GDM1 (cell line): ENCODE measurements at places on chromosomes 3 and 15.
A peak's percentile ranks its signal among the peaks of the same experiment; 100 is the strongest.

GRCh38 chr3:108292450-108292849 is 3.9 kb upstream of the HHLA2 start:
- DNase-seq: no peak

GRCh38 chr3:178602856-178603255 is 66.6 kb downstream of the KCNMB2 start:
- DNase-seq: no peak

GRCh38 chr3:153885359-153885758 is 235.8 kb upstream of the ARHGEF26 start:
- no peak for DNase-seq

DNA sequence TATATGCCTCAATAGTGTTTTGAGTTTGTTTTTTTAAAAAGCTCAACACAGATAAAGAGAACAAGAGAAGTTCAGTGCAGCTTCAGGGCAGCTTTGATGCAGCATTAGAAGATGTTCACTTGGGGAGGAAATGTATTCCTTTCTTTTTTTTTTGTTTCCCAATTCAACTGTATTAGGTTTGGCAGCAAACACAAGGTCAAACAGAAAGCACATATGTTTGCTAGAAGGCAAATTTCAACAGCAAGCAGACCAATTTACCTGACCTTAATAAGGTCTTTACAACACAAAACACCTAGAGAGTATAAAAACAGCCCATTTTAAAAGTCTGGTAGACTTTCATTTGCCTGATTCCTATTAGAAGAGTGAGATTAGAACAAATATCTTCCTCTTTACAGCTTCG is 7.3 kb upstream of the CDAN1 start:
- DNase-seq: no peak

DNA sequence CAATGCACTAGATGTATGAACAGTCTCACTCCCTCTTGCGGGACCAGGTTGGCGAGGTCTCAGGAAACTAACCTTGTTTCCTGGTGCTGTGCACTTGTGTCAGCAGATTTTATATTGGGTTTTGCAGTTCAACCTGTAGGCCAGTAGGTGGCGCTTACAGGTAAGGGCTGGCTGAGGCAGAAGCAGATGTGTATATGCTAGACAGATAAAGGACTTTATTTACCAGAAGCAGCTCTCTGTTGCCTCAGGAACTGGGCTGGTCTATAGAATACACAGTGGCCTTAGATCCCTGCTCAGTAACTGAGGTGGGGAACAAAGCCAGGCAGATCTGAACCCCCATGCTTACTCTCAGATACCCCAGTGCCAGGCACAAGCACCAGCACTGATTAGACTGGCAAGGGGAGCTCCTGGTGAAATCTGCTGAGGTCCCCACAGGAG is 296.8 kb downstream of the DOCK3 start:
- no peak for DNase-seq

DNA sequence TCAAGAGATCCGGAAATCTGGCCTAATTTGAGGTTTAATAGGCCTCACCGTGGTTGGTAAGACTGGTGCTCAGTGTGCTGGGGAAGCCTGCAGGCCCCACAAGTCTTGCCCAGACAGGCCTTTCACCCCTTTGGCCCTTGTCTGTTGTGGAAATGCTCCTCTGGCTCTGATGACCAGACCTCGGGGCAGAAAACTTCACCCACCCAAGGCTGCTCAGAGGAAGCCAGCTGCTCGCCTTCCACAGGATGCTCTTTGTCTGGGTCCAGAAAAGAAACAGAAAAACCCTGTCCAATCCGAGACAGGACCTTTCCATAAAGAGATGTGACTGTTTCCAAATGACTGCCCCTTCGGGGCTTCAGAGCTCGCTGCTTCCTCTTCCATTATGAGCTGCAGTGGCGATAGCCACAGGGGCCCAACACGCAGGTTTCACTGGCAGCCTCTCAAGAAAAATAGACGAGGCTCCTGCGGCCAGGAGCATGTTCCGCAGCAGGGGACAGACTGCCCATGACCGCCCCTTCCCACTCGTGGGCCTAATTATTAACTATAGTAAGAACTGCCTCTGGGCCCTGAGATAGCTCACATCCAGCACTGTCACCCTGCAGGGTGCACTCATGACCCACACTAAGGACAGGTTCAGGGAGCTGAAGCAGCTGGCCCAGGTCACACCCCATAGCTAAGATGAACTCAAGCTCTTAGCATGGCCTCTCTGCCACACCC is 6.8 kb upstream of the SNX22 start:
- DNase-seq: no peak

GRCh38 chr3:125313060-125313635 is 62.0 kb downstream of the ZNF148 start:
- no peak for DNase-seq

- no peak for DNase-seq
These were observed 6.4 kb downstream of the NUDT16 start for GRCh38 chr3:131387796-131388489.

DNA sequence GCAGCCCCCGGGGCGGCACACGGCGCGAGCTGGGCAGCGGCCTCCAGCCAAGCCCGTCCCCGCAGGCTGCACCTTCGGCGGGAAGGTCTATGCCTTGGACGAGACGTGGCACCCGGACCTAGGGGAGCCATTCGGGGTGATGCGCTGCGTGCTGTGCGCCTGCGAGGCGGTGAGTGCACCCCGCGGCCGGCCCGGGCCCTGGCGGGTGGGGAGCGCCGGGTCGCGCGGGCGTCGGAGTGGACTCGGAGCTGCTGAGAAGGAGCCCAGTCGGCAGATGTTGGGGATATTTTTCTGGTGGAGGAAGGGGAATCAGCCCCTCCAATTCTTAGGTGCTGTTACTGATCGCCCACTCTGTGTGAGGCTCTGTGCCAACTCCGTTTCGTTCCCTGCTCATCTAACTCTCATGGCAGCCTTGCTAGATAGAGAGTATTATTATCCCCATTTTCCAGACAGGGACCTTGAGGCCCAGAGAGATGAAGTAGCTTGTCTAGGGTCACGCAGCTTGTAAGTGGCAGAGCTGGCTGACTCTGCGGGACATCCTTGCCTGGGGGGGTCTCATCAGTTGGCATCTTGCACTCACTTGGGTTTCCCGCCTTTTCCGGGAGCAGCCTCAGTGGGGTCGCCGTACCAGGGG is 890 bp downstream of the CHRD start:
- no peak for DNase-seq

GRCh38 chr3:28150465-28151206 is 90.8 kb upstream of the CMC1 start:
- no peak for DNase-seq

DNA sequence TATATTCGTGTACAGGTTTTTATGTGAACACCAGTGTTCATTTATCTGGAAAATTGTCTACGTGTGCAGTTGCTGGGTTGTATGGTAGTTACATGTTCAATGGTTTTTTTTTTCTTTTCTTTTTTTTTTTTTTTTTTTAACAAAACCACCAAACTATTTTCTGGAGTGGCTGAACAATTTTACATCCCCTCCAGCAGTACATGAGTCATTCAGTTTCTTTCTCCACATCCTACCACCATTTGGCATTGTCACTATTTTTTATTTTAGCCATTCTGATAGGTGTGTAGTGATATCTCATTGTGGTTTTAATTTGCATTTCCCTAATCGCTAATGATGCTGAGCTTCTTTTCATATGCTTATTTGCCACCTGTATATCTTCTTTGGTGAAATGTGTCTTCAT is 256.3 kb upstream of the EOMES start:
- DNase-seq: no peak

DNA sequence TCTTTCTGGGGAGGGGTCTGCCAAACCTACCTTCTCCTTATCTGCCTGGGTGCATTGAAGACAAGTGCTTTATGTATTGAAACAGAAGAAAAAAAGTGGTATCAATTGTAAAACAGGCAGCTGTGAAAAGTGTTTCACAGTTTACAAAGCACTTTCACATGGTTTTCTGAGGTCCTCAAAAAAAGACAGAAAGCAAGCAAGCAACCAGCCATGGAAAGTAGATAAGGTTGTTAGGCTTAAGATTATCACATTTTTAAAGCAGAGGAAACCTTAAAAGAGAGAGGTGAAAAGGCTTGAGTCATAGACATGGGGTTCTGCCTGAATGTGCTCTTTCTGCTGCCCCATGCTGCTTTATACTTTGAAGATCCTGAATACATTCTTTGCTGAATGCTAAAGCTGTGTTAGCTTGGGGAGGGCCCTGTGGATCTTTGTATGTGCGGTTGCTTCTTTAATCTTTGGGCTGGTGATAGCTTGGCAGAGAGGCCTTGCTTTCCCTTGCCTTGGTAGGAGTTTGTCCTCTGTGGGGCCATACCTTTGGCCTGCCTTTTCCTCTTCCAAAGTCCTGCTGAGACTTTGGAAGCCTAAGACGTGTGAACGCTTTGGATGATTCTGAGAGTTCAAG is 2.6 kb downstream of the SMAD3 start:
- DNase-seq: no peak

- no peak for DNase-seq
These were observed 515.5 kb downstream of the OCA2 start for GRCh38 chr15:27583651-27584050.

GRCh38 chr3:138196023-138196422 is 8.9 kb downstream of the ARMC8 start:
- DNase-seq: no peak

GRCh38 chr3:191263365-191263764 is 64.3 kb downstream of the OSTN start:
- DNase-seq: no peak

GRCh38 chr3:60142009-60142408 is 1092.2 kb upstream of the CFAP20DC start:
- DNase-seq: no peak

GRCh38 chr3:39028546-39028945 is 23.2 kb downstream of the SCN11A start:
- DNase-seq: no peak

DNA sequence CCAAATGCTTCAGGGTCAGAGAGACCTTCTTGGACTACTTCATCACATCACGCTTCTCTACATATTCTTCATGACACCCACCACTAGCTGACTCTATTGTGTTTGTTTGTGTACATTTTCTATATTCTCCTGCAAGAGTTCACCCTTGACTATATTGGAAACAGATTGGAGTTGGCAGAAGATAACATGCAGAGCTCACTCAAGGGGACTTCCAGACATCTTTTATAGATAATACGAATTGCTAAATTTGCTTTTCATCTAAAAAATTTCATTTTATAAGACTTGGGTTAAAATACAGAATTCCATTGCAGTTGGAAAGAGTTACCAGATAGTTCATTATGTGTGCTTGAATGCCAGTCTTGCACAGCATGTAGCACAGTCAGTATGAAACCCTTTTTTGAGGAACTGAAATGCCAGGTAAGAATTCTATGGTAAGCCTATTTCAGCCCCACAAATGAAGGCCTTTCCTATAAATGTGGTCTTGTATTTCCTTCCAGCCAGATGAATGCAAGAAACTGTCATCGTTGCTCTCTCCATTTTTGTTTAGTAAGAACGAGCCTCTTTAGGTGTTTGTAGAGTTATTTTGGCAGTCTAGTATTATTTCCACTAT is 177.6 kb downstream of the GHSR start:
- DNase-seq: no peak

DNA sequence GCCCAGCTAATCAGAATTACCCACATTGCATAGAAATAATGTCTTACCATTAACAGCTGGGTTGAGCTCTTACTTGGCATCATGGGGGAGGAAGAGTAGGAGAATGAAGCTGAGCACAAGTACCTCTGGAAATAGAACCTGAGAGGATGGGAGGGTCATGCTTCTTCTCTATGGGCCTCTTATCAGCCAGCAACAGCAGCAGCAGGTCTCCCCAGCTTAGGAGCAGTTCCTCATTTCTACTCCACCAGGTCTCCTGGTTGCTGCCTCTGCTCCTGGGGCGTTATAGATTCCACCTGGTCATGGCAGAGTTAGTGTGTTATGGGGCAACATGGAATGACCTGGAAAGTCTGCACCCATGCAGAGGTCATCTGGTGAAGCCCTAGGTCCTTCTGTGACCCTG is 3.4 kb downstream of the FSD2 start:
- peak; percentile 48 for DNase-seq

- no peak for DNase-seq
These were observed 16.8 kb upstream of the CHD2 start for GRCh38 chr15:92883163-92883875.

- DNase-seq: no peak
These were observed 32.4 kb downstream of the LRRC28 start for GRCh38 chr15:99283717-99284116.

GRCh38 chr3:124752051-124752450 is 21.8 kb downstream of the UMPS start:
- DNase-seq: no peak

DNA sequence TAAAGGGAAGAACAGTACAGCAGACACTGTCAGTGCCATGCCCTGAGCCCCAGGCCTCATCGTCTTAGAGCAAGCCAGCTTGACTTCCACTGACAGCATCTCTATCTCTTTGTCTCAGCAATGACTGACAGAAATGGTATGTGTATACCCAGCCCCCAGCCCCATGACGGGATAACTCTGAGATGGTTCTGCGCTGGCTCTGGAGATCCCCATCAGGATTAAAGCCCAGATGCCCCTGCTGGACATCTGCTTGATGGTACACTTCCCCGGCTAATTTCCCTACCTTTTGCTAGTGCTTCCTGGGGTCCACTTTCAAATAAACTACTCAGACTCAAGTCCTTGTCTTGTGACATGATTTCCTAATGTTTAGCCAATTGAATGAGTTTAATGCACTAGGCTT is 7.6 kb downstream of the NMNAT3 start:
- no peak for DNase-seq

- DNase-seq: no peak
These were observed 147.6 kb downstream of the KLF13 start for GRCh38 chr15:31474059-31474868.

GRCh38 chr15:83943849-83944404 is 290.0 kb downstream of the ADAMTSL3 start:
- DNase-seq: no peak

DNA sequence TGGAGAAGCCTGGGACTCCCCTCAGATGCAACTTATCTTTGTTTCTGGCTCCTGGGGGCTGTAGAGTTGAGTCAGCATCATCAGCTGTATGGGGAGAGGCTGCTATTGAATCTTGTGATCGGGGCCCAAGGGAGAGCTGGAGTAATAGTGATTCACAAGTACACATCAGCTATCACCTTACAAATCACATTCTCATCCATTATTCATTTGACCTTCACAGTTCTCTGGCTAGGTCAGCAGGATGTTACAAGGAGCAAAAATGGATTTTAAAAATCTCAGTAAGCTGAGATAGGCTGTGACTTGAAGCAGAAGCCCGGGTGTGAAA is 175.0 kb downstream of the OPA1 start:
- no peak for DNase-seq

DNA sequence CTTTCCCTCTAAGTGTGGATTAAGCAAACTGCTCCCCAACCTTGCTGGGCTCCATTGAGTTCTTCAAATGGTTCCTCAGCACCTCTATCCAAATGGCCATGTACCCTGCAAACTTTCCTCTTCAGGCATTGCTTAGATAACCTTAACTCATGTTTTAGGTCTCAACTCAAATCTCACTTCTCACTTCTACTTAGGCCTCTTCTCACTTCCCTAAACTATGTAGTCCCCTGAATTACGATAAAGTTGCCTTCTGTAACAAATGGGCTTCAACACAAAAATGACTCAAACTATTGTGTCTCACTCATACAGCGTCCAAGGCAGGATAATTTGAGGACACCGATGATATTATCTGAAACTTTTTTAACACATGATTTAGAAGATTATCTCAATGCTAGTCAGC is 62.4 kb upstream of the STAC start:
- no peak for DNase-seq

GRCh38 chr3:105375750-105376511 is 9.2 kb downstream of the ALCAM start:
- DNase-seq: no peak
